Glomerular endothelial cell (primary cell): ENCODE measurements at places on chromosomes 3 and 15. TPM values are rescaled to one million over a fixed set of nuclear protein-coding genes. Genes with fewer than 3 reads are reported as not detected.

The PSTPIP1 gene
- not detected in 2 replicates for total RNA-seq

The SLC24A5 gene
- total RNA-seq: not detected in 2 replicates

The ATP13A5 gene
- total RNA-seq: not detected in 2 replicates

The ADAMTS7 gene
- total RNA-seq: 83.0 and 105 TPM in 2 replicates

The APBA2 gene
- total RNA-seq: 53.5 and 59.1 TPM in 2 replicates

The DAZL gene
- not detected in 2 replicates for total RNA-seq

The FBXO40 gene
- total RNA-seq: not detected in 2 replicates

The ST8SIA2 gene
- 1.6 TPM in 1 of 2 replicates, not detected in the other for total RNA-seq

The UBR1 gene
- total RNA-seq: 18.0 and 23.3 TPM in 2 replicates

The IL5RA gene
- total RNA-seq: not detected in 2 replicates

The GAP43 gene
- 0.18 TPM in 1 of 2 replicates, not detected in the other for total RNA-seq

The TWF2 gene
- 136 and 166 TPM in 2 replicates for total RNA-seq

The HIGD2B gene
- not detected in 2 replicates for total RNA-seq

The ISG20 gene
- total RNA-seq: 11.2 and 36.5 TPM in 2 replicates

The TGM4 gene
- not detected in 2 replicates for total RNA-seq

The UCN2 gene
- total RNA-seq: 0.24 and 1.2 TPM in 2 replicates

The EPHA3 gene
- 0.34 and 1.1 TPM in 2 replicates for total RNA-seq

The KLF15 gene
- 0.05 and 0.47 TPM in 2 replicates for total RNA-seq

The NPAP1 gene
- total RNA-seq: not detected in 2 replicates

The TRIM59 gene
- 7.1 and 9.0 TPM in 2 replicates for total RNA-seq

DNA sequence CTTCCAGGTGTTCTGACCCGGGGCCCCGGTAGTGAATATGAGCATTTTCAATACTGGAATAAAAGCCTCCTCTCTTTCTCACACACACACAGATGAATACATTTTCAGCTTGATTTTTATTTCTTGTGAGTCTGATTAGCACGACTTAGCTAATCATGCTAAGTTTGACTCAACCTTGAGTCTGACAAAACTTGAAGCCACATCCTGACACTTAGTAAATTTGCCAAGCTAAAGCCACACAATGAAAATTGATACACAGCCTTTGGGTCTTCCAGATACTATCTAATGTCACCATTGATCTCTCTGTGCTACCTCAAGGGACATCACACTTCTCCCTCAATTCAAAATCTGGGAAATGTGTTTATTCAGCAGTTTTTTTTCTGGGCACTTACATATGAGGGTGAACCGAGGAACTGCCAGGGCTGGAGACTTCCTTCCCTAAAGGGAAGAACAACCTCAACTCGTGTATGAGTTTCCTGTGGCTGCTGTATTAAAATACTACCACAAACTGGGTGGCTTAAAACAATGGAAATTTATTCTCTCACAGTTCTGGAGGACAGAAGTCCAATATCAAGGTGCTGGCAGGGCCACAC is 18.6 kb downstream of the TMEM266 start:
- no peak for DNase-seq

GRCh38 chr3:48565186-48565585 is 1.6 kb upstream of the UCN2 start:
- DNase-seq: no peak

GRCh38 chr15:57221134-57221533 is 155.2 kb upstream of the CGNL1 start:
- DNase-seq: no peak

DNA sequence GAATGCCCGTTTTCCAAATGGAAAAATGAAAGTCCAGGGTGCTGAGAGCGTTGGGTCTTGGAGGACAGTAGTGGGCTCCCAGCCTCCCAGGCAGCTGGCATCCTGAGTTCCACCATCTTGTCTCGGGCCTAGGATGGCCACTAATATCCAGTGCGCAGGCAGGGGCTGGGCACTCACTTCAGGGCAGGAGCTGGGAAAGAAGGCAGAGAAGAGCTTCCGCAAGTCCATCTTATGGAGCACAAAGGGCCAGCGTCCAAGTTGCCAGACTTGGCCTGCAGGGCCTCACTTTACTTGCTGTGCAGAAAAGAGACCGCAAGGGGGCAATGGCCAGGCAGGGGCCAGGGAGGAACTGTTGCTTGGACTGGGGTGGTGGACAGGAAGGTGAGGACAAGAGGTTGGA is 46.1 kb downstream of the IQSEC1 start:
- DNase-seq: no peak

DNA sequence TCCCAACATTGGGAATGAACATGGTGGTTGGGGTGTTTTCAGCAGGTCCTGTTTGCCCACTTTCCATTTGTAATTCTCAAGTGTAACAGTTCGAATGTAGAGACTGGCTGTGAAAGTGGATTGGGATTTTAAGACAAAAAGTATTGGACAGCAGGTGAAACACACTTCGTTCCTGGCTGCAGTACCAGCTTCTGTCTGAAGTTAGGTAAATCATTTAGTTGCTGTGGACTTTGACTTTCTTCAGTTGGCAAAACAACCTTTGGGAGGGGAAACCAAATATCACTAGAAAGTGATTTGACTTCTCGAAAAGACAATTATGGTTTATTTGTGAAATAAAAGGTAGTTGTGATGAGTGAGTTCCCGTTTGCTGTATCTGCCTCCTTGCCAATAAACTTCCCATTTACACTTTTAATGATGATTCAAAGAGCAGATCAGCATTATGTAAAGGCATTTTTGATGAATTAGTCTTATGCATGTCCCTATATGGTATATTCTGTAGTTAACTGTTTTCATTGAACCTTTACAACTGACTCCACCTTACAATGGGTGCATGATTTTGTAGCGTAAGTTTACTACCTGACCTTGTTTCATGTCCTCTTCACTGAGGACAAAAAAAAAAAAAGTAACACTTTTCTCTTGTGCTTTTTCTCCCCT is 34.0 kb downstream of the FNDC3B start:
- no peak for DNase-seq

GRCh38 chr15:69767191-69767590 is 314.6 kb downstream of the RPLP1 start:
- DNase-seq: no peak

DNA sequence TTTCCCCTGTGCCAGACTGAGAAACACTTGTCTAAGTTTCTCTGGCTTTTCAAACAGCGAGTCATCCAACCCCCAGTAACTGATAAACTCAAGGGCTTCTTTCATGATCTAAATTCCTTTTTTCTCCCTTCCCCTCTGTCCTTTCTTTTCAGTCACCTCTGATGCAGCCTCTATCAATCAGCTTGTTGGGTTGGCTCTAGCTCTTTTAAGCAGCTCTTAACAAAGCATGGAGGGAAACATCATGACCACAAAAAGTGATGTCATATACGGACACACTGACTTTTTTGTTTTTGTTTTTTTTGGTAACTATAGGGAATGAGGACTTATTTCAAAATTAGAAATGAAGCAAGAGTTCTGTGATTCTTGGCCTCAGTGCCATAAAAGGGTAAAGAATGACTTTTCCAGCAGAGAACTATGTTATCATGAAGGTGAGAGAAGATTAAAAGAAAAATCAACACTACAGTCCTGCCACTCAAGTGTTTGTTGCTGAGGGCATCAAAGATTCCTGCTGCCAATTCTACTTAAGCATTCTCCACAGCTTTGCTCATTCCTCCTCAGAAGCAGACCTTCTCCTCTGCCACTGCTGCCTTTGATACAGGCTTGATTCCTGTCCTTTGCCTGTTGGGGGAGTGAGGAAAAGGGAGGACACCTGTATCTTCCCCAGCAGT is 457.0 kb upstream of the ONECUT1 start:
- no peak for DNase-seq

DNA sequence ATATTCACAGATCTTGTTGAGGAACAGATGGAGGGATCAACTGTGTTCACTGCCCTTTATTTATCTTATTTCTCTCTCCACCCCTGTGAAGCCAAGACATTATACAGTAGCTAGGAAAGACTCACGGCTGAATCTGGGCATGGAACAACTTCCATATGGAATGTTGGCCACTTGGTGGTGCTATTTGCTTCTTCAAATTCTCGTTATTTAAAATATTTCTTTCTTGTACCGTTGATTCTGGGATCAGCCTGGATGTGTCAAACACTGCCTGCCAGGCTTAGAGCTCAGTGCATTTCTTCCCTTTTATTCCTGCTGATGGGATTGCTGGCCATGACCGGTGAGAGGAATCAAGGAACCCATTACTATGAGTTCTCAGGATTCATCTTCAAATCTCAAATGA is 17.5 kb upstream of the GASK1A start:
- peak; percentile 33 for DNase-seq

GRCh38 chr15:83206526-83207008 is 1.1 kb downstream of the HDGFL3 start:
- DNase-seq: no peak

- no peak for DNase-seq
Observed at GRCh38 chr3:11711876-11712275, 68.2 kb upstream of the VGLL4 start.

DNA sequence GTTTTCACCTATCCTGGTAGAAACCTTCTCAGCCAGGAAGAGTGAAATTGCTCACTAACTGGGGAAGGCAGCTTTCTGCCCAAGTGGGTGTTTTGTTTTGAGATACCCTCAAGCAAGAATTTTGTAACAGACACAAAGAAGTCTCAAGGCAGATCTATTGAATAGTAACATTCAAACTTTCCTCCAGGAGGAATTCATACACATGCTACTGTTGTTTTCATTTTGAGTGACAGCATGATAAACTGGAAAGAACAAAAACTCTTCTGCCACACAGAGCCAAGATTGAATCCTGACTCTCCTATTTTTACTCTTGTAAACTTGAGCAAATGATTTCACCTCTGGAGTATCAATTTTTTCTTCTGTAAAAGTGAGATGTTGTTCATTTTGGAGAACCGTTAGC is 54.8 kb upstream of the MBNL1 start:
- DNase-seq: no peak

DNA sequence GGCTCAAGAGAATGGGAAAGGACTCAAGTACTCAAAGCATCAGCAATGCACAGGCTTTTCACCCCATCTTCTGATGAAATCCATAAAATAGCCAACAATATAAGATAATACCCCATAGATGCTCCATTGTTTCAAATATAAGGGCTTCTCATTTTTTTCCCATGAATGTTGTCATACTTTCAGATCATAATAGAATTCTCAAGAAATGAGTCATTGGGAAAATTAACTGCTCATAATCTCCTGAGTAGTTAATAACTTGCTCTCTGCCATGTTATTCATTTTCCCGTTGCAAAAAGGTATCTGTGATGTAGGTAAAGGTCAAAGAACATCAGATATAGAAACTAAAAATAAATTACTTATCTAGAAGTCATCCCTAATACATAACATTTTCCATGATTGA is 121.9 kb downstream of the NSUN3 start:
- no peak for DNase-seq

DNA sequence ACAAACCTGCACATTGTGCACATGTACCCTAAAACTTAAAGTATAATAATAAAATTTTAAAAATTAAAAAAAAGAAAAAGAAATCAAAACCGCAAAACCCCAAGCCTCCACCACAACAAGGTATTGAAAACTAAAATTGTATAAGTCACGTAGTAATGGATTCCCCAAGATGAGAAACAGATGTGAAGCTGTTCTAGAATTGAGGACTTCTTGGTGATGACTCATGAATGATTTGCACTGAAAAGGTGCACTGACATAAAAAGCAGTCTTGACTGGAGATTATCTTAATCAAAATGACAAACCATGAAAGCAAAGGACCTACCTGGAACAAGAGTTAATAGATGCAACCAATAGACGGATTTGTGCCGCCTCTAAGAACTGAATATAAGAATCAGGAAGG is 225.8 kb downstream of the MYRIP start:
- DNase-seq: no peak

GRCh38 chr15:31470756-31471155 is 144.1 kb downstream of the KLF13 start:
- no peak for DNase-seq

- DNase-seq: no peak
Observed at GRCh38 chr3:134356411-134357040, 17.7 kb downstream of the AMOTL2 start.

GRCh38 chr3:188583341-188584161 is 429.6 kb downstream of the LPP start:
- no peak for DNase-seq

- no peak for DNase-seq
Observed at GRCh38 chr15:73287019-73287418, 81.7 kb downstream of the HCN4 start.

DNA sequence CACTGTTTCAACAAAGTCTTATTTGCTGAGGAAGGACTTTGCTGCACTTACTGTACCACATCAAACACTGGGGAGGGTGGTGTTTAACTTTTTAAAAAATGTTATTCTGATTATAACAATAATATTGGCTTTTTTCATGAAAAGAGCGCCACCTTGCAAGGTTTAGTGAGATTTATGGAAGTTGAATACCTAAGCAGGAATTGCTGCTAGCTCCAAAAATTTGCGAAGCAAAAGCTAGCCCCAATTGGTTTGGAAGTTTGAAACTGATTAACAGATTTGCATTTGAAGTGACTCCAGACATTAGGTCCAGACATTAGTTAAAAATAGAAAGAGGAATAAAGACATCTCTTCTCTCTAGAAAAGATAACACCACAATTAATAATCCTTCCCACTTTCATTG is 6.7 kb downstream of the ZIC1 start:
- DNase-seq: no peak

DNA sequence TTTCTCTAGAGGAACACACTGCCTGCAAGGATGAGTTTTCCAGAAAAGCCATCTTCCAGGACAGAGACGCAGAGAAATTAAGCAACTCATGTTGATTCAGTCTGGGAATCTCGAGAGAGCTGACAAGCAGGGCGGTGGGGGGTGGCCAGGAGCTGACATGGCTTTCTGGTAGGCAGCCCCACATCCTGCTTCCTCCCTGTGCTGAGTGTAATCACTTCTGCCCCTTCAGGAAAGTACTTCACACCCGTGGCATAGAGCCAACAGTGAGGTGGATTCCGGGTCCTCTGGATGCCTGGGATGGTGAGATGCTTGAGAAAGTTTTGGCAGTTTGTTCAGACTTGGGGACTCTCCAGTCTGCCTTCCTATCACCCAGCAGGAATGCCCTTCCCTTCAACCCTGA is 221.1 kb downstream of the SLCO3A1 start:
- no peak for DNase-seq
